ENCODE measurements at places on chromosomes 3 and 15.

- DNase-seq, result no peak
Observed at GRCh38 chr15:61749169-61749568, 311.1 kb downstream of the VPS13C start.

- no peak for DNase-seq
Observed at GRCh38 chr3:141427764-141428163, 59.1 kb upstream of the RASA2 start.

GRCh38 chr15:101039461-101039860, 120.3 kb downstream of the LRRK1 start:
- DNase-seq, result no peak

- DNase-seq, result peak; percentile 49
Observed at GRCh38 chr3:40997711-40998519, 201.4 kb upstream of the CTNNB1 start.

GRCh38 chr15:77783636-77784035, 150.9 kb upstream of the LINGO1 start:
- DNase-seq, result no peak

GRCh38 chr3:153601374-153601853, 439.4 kb downstream of the RAP2B start:
- DNase-seq, result no peak

DNA sequence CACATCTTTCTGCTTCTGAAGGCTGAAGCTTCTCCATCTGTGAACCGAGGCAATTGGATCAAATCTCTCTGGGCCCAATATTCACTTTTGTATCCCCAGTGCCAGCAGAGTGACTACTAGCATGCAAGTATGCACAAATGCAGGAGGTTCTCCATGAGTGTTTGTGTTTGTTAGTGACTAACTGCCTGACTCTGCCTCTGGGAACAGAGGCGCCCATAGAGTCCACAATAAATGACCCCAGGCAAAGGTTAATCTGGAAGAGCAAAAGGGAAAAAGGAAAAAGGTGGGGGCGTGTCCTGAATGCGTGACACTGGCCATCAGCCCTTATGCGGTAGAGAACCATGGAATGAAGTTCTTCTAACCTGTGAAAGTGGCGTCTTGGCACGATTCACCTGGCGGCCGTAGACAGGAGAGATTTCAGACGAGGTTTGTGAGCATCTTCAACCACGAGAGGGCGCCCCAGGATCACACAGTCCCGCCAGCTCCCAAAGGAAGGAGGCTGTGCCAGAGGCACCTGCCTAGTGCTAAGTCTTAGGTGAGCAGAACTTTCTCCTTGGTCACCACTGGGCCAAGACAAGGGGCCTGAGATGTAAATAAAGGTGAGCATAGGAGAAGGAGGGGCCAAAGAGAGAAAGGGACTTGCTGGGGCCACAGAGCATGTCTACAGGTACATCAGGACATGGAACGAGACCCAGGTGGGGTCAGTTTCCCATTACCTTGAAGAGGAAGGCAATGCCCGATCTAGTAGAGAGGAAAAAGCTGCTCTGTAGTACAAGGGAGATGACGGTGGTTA, 44.2 kb downstream of the RBPMS2 start:
- peak; percentile 80 for DNase-seq

DNA sequence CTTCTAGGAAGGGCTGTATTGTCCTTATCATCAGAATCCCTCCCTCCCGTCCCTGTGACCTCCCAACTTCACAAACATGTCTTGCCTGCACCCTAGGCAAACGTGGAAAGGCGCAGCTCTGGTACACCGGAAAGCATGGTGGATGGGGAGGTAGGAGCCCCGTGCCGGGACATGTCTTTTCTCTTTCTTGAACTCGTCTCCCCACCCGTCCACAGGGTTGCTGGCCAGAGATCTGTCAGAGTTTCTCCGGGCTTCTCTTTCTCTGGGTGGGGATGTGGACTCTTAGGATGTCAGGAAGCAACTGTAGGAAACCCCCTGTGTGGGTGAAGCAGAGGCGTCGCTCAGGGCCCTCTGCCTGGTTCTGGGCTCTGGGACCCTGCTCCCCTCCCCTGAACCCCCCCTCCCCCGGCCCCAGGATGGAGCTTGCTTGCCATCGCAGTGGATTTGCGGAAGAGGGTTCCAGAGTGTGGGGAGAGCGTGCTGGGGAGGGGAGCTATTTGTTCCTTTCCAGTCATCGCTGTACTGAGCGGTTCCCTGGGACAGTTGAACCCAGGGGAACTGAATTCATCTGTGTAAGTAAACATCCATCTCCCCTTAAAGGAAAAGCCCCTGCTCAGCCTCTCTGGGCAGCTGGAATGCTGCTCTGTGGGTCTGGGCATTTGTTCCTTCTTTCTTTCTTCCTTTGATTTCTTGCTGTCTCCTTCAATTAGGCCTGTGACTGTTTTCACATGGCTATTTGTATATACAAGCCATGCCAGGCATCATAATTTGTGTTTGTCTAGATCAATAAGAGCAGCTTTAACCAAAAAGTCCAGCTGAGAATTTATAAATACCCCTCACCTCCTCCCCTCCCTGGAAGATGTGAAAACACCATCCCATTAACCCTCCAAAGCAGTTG, 72.8 kb downstream of the SMAD3 start:
- DNase-seq, result no peak

DNA sequence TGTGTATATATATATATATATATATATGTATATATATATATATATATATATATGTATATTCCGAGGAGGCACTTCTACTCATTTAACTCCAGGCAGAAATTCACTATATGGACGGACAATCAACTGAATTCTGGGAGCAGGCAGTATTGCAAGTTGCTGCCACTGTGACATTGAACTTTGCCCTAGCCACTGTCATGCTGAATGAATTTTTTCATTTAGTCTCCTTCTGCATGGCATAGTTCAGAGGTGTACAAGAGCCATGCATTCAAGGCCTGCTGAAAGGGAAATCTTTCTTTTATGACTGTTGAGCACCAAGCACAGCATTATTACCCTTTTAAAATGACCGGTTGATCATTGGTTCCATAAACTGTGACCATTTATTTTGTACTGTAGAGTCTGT, 176.2 kb upstream of the THRB start:
- no peak for DNase-seq

GRCh38 chr3:112374333-112374734, 41.4 kb downstream of the CD200 start:
- no peak for DNase-seq

DNA sequence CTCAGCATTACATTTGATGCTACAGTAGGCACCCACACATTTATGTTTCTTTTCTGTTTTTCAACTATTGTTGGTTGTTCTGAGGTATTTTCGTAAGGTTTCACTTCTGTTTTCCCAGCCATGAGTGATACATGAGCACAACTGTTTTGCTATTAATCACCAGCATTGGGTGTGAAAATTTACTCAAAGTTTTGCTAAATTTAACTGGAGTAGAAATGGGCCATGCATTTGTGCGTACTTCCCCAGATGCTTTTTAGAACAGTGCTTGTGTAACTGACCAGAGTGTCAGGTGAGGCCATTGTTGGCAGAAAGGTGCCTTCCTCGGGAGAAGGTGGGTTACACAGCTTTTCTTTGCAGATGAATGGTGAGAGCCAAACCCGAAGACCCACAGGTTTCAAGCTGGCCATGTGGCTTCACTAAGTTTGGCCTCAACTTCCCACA, 70.4 kb downstream of the ST6GAL1 start:
- DNase-seq, result no peak

DNA sequence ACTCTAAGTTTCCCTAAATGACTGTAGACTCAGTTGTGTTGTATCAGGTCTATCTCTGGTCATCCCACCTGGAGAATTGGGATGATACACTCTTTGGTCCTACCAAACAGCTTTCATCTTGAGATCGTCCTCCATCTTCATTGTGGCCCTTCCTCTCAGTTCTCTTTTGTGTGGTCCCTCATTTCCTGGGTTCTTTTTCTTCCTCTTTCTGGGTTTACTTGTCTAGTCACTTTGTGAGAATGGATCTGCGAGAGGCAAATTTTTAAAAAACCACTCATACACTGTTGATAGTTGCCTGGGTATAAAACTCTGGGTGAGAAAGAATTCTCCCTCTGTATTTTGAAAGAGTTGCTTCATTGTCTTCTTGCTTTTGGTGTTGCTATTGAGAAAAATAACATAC, 6.0 kb upstream of the AMOTL2 start:
- no peak for DNase-seq

GRCh38 chr15:33114374-33114717, 80.2 kb downstream of the FMN1 start:
- DNase-seq, result no peak

DNA sequence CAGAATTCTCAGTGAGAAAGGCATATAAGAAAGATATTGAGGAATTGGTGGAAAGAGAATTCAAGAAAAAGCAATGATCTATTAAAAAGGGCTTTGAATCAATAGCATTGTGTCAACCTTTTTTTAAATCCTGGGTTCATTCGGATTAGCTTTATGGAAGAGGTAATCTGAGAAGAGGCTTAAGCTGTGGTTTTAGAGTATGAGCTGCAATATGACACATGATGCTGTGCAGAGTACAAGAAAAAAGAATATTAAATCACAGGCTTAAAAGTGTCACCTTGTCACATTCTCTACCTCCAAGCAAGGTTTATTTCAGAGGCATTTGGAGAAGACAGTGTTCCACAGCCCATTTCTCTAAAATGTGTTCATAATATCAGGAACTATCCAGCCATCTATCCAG, 128.9 kb downstream of the RTP4 start:
- DNase-seq, result no peak
